ENCODE measurements at places on chromosomes 11 and 22.

GRCh38 chr11:71322192-71322735, 69.9 kb upstream of the SHANK2 start:
- no peak for DNase-seq

GRCh38 chr11:65420506-65420905, 2.1 kb upstream of the NEAT1 start:
- DNase-seq: no peak

DNA sequence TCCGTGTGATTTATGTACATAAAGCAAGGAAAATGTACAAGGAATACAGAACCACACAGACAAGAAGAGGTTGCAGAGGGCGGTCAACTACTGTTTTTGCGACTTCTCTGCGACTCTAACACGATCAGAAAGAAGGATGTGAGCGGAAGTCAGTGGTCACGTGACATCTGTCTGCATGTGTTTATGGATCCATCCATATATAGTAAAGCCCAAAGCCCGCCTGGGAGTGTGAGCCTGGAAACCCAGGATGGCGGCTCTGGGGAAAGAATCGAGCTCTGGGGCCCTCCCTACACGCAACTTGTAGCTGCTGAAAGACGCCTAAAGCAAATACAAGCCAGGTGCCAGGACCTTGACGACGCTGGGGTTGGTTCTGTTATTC, 8.8 kb downstream of the OSBPL5 start:
- DNase-seq: no peak

GRCh38 chr22:36830601-36831000, 13.8 kb upstream of the PVALB start:
- DNase-seq: no peak

GRCh38 chr11:124943741-124944140, 7.9 kb upstream of the HEPACAM start:
- no peak for DNase-seq

GRCh38 chr22:37377927-37378326, 49.4 kb downstream of the ELFN2 start:
- DNase-seq: no peak

All from GM03348 (cell line).